Thoracic aorta (tissue), 2 donors: ENCODE measurements at places on chromosomes 1 and 21. TPM values are rescaled to one million over a fixed set of nuclear protein-coding genes. Genes with fewer than 3 reads are reported as not detected.

GRCh38 chr21:27582246-27582947 is 615.5 kb upstream of the ADAMTS5 start:
- no peak for DNase-seq

GRCh38 chr1:201970334-201971159 is 11.9 kb upstream of the RNPEP start:
- DNase-seq = no peak

DNA sequence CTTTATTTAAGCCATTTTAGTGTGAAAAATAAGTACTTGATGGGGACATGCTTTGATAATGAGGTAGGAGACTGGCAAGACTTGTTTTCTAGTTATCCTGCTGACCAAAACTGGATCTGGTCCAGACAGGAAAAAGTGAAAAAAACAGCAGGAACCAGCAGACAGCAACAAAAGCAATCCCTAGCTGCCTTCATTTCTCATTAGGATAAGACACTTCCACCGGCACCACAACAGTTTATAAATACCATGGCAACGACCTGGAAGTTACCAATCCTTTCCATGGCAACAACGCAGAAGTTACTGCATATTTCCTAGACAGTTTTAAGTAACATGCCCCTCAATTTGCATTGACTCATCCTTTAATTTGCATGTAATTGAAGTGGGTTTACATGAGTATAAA is 993.8 kb upstream of the NCAM2 start:
- DNase-seq = no peak

DNA sequence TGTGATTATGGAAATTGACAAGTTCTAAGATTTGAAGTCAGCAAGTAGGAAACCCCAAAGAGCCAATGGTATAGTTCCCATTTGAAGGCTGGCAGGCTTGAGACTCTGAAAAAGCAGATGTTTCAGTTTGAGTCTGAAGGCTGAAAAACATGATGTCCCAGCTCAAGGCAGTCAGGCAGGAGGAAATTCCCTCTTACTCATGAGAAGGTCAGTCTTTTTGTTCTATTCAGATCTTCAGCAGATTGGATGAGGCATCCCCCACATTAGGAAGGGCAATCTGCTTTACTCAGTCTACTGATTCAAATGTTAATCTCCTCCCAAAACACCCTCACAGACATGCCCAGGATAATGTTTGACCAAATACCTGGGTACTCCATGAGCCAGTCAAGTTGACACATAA is 372.5 kb upstream of the ST6GALNAC5 start:
- no peak for DNase-seq

DNA sequence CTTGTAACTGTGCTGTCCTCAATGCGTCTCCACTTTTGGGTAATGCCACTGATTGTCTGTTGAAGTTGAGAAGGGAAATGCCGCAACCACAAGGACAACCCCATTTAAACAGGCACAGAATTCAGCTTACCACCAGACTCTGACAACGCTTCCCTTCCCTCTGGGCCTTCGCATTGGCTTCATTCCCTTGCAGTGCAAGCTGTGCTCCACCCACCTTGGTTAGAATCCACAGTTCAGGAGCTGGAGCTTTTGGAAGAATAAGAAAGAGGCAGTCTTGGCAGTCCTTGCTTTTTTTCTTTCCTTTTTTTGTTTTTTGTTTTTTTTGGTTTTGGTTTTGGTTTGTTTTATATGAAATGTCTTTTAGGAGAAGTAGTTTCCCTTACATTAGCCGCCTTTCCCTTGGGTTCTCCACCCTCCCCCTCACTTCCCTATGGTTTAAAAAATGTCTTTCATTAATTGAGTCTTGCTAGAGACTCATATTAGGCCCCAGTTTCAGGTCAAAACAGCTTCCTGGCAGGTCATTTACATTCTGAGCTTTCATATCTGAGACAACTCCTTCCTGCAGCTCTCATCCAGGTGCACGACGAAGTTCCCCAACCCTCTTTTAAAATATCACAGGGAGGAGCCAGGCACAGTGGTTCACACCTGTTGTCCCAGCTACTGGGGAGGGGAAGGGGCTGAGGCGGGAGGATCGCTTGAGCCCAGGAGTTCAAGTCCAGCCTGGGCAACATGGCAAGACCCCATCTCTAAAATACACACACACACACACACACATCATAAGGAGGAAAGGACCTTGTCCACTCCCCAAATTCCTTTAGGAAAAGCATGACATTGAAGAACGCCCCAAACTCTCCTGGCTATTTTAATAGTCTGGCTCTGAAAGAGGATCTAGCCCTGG is 20.7 kb upstream of the LAX1 start:
- DNase-seq = no peak

DNA sequence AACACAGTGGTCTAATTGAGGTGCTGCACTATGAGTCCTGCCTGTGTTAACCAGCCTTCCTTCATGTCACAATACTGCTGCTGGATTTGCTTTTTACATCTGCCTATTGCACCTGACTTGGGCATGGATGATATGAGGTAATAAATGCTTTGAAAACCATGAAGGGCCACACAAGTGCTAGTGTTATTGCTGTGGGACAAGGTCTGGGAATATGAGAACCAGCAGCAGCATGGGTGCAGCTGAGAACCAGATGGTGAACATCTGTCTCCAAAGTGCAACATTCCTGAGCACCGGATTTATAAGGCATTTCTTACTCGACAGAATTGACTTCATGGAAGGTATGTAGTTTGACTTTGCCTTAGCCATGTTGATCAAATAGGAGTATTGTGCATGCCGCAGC is 16.6 kb downstream of the TRIM45 start:
- DNase-seq = no peak

Gene PDZK1IP1
- not detected for total RNA-seq

GRCh38 chr1:109024646-109025045 is 17.3 kb downstream of the WDR47 start:
- no peak for DNase-seq

- DNase-seq = no peak
Measured at GRCh38 chr1:87197641-87198040, 131.0 kb upstream of the LMO4 start.

Gene RGS18
- 6.1 TPM for total RNA-seq

DNA sequence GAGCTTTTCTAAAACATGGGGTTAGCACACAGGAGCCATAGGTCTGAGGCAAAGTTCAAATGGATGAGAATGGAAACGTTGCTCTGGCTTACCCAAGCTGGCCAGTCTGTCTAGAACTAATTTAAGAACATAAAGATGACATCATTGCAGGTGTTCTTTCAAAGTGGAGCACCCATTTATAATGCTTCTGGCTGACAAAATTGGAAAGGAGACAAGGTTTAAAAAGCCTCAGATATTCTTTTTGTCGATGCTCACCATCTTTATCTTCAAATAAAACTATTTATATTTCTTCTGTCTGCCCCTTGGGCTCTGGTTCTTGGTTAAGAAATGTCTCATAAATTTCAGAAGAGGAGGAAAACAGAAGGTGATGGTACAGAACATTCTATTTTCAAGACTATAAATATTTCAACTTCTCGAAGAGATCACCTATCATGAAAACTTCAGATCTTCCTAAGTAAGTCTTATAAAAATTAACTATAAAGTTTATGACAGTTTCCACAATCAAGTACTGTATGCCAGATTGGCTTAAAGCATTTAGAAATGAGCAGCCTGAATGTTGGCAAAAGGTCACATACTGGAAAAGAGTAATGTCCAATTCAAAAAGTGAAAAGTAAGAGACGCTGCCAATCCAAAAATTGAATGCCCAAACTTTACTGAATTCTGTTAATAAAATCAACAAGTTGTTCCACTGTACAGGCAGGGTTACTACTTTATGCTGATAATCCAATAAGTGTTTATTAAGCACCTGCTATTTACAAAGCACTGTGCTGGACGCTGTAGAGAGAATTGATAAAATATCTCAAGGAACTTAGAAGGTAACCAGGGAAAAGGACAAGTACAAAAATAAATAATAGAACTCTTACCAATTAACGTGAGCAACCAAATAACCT is 92.0 kb downstream of the ETS2 start:
- no peak for DNase-seq

- no peak for DNase-seq
Measured at GRCh38 chr1:5235355-5235899, 581.0 kb downstream of the AJAP1 start.

Gene OR2T2
- total RNA-seq = not detected

DNA sequence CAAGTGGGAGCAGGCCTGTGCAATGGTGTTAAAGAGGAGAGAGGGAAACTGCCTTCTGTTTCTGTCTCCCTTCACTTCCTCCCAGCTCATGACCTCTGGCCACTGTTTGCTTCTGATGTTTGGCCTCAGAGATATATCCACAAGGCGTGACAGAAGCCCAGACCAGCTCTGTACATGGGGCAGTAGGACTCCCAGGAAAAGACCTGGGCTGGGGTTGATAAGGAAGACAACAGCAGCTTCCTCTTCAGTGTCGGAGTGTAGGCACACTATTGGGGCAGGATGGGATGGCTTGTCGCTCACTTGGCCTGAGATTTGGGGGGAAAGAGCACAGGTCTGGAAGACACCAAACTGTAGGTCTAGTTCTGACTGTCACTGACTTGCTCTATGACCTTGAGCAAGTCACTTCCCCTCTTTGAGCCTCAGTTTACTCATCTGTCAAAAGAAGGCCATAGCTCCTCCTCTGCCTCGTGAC is 67.8 kb upstream of the KLHDC7A start:
- no peak for DNase-seq

DNA sequence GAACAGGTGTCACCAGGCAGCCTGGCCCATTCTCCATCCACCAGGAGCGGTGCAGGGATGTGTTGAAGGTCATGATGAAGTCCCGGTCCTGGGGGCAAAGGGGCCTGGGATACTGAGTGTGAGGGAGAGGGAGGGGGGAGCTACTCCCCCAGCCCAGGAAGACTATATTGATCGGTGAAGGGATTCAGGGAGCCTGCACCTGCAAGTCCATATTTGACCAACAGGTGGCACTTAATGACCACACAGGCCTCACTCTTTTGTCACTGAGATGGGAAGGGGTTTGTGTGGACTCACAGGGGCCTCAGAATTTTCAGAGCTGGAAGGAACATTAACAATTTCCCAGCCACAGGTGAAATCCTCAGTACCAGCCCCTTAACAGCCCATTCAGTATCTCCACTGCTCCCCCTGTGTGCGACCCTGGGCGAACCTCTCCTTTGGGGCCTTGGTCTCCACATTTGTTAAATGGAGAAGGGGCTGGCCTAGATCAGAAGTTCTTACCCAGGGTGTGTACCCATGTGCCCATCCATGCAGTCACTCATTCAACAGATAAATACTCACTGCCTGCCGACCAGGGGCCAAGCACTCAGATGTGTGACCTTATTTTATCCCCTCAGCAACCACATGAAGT is 55.6 kb downstream of the NKAIN1 start:
- no peak for DNase-seq

Gene OR2AK2
- total RNA-seq = not detected

DNA sequence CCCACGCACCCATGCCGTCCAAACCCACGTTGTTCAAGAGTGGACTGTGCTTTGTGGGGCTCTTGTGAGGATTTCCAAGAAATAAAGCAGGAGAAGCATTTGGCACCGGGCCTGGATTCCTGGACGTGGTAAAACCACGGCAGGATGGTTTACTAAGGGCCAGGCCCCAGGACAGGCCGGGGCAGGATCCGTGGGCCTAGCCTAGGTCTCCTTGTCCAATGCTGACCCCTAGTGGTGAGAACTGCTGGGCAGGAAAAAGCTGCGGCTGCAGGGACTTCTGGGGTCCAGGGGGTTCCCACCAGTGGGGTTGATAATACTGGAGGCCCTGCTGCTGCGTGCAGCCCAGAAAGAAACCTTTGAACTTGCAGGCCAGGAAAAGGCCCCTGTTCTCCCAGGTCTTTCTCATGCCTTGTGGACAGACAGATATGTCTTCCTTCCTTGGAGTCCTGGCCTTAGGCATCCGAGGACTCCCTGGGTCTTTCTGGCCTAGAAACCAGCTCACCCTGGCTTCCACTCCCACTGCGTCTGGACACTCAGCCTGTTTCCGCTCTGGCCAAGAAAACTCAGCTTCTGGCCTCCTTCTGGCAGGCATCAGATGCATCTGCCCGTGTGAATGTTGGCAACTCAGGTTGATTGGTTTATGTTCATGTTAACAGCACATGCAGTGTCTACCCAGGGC is 106.9 kb upstream of the TMEM51 start:
- DNase-seq = peak; percentile 11
